Activated naive CD4-positive, alpha-beta T cell (primary cell): ENCODE measurements at places on chromosomes 16 and 17.

DNA sequence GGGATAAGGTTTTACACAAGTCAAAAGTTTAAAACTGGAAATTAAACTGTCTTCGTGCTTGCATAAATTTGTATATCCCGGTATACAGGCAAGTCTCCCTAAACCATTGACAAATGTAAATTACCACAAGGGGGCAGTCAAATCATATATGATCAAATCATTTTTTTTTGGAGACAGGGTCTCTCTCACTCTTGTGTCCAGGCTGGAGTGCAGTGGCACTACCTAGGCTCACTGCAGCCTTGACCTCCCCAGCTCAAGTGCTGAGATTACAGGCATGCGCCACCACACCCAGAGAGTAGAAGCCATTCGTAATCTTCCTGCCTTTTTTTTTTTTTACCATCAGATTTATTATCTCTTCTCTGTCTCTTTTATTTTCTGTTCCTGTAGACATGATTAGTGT lies 18.5 kb downstream of the TOP2A start:
- no peak for DNase-seq

DNA sequence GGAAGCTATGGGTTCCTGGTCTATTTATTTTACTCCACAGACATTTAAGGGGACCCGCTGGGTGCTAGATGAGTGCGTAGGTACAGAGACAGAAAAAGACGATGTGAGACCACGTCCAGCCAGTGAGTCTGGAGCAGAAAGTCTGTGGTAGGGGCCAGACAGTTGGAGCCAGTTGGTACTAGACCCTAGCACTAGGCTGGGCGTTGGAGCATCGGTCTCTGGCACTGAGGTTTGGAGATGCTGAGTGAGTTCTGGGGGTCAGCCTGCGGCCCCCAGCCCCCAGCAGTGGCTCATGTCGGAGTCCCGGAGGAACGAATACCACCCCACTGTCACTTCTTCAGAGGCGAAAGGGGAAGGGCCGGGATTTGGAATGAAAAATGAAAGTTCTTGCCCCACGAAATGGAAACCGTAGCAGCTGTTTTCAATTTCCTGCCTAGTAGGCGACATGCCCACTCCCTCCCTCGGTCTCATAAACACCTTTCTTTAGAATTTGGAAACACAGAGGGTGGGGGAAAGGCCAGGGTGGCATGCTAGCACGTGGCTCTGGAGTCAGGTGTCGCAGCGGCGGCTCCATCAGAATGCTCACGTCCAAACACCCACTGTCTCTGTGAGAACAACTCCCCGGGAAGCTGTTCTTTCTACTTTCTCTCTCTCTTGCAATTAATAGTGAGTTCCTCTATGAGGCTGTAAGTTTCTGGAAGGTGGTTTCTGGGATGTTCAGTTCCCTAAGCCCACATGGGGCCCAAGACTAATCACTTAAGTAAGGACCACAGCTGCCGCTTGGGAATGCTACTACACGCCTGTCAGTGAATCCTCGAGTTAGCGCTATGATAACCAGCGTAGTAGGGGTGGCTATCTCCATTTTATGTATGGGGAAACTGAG lies 96.8 kb downstream of the IRF8 start:
- no peak for DNase-seq

DNA sequence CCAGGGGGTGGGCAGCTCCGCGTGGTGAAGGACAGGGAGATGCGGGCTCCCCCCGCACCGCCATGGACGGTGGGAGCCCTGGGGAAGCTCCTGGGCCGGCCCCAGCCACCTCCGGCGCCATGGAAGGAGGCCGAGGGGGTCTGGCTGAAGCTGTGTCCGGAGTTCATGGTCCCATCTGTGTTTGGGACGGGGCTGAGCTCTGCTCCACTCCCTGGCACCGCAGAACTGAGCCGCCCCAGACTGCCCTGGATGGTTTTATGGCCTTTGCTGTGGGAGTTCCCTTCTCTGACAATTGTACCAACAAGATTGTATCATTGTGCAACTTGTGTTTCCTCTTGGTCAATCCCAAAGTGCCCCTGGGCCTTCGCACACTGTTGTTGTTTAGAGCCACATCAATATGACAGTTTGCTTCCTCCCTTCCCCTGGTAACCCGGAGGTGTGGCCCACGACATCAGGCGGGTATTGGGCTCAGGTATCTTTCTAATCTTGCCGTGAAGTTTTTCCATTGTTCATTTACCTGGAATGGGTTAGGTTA lies 942 bp downstream of the KRT23 start:
- DNase-seq = no peak

GRCh38 chr17:83055911-83056582 lies 23.4 kb upstream of the METRNL start:
- no peak for DNase-seq

GRCh38 chr16:21336231-21336630 lies 58.1 kb upstream of the CRYM start:
- DNase-seq = no peak

DNA sequence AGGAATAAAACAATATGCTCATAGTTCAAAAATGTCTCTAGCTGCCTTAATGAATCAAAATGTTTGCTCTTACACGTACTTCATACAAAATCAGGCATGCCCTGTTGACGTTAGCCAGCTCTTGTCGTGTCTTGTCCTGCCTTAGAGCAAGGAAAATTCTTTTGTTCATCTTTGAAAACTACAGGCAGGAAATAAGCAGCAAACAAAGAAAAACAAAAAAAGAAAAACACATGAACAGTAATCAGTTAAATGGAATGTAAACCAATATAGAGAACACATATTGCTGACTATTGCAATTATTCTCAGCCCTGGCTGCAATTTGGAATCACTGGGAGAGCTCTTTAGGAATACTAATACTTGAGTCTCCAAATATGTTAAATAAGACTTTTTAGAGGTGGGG lies 1.7 kb downstream of the CAPNS2 start:
- no peak for DNase-seq

DNA sequence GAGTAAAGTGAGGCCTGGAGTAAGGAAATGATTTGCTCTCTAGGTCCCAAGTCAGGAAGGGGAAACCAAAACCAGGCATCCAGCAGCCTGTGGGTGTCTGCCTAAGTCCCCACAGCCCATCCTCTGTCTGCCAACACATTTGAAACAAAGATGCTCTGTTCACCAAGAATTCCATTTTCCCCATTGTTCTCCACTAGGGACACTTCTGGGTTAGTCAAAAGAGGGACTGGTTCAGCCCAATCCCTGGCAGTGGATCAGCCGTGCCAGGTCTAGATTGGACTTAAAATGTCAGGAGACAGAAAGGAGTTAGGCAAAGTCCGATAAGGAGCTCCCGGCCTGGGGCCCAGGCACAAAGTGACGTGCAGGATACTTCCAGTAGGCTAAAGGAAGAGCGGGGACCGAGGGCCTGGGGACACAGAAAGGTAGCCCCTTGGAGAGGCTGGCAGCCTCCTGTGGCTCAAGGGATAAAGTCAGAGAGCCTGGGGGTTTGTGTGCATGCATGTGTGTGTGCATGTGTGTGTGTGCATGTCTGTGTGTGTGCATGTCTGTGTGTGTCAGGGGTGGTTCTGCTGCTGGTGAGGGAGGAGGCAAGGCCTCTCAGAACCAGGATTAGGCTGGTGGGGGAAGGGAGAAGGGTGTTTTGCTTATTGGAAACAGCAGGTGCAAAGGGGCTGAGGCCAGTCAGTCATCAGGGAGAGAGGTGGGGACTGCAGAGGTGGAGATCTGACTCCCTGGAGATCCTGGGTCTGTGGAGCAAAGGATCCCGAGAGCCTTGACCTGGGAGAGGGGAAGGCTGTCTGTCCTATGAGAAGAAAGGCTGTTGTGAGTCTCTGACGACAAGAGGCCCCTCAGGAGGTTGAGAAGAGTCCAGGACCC lies 41.7 kb upstream of the IL34 start:
- DNase-seq = no peak

DNA sequence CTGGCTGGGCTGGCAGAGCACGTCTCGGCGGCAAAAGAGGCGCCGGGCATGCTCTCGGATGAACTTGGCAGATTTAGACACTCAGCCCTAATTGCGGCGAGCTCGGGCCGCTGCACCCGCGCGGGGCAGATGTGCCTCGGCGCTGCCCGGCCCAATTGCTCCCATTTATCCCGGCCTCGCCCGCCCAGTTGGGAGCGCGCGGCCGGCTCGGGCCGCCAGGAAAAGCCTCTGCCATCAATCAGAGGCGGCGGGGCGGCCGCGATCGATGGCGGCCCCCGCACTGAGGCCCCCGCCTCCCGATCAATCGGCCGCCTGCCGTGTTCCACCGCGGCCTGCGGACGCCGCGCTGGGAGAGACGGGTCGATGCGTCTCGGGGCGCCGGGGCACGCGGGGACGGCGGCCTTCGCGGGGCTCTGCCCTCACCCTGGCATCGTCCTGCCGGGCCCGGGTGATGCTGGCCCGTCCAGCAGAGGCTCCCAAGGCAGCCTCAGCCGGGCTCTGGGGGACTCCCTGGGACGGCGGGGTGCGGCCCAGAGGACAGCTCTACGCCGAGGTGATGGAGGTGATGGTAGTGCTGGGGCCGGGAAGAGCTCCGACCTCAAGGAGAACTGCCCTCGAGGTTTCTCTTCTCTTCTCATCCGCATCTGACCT lies 200.9 kb upstream of the N4BP1 start:
- no peak for DNase-seq

DNA sequence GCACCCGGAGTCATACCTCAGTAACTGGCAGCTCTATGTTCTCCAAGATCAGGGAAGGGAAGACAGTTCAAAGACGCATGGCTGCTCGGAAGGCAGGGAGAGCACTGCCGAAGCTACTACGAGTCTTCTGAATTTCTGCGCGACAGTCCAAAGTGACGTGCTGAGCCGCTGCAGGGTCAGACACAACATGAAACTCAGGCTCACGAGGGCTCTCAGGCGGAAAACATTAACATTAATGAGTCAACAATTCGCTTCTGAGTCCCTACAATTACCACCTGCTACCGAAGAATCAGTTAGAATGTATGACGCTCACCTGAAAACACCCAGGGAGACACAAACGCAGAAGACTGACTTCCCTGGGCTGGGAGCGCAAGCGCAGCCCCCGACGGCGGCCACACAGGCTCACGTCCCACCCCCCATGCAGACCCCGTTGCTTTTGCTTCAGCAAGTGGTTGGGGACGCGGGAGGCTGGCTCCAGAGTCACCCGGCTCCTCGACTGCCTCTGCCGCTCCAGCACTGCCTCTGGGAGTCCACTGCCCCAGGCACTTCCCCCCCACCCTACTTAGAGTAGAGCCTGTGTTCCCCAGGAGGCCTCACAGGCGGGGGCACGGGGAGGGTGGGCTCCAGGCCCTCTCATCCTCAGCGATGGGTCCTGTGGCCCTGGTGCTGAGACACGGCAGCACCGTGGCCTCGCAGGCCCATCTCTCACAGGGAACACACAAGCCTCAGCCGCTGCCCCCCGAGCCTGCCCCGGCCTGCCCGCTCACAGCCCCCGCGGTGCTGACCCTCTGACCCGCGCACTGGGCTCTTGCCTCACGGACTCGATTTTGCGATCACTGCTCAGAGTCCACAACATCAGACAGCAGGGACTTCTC lies 38.9 kb downstream of the LMF1 start:
- DNase-seq = no peak

- DNase-seq = no peak
Measured at GRCh38 chr17:38595892-38596291, 9.9 kb downstream of the SRCIN1 start.
